Stimulated activated CD4-positive, alpha-beta T cell treated with anti-CD3 and anti-CD28 coated beads, Interleukin-1b, Interleukin-23, amount 100 ng/mL, for 4 hours (primary cell): ENCODE measurements at places on chromosomes 16 and 17.

DNA sequence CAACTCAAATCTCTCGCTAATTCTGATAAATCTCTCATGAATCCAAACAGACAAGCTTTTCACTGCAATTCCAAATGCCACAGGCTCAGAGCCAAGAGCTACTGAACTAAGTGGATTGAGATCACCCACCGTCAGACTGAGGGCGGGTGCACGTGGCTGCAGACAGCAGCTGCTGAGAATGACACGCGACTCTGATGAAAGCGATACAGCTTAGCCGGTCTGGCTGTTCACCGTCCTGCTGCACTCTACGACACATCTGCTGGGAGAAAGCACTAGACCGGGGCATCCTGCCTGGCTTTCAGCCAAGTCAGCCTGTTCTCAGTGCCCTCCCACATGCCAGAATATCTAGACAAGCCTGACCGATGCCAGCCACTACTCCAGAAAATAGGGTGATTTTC lies 42.6 kb downstream of the KLHDC4 start:
- DNase-seq, result no peak

DNA sequence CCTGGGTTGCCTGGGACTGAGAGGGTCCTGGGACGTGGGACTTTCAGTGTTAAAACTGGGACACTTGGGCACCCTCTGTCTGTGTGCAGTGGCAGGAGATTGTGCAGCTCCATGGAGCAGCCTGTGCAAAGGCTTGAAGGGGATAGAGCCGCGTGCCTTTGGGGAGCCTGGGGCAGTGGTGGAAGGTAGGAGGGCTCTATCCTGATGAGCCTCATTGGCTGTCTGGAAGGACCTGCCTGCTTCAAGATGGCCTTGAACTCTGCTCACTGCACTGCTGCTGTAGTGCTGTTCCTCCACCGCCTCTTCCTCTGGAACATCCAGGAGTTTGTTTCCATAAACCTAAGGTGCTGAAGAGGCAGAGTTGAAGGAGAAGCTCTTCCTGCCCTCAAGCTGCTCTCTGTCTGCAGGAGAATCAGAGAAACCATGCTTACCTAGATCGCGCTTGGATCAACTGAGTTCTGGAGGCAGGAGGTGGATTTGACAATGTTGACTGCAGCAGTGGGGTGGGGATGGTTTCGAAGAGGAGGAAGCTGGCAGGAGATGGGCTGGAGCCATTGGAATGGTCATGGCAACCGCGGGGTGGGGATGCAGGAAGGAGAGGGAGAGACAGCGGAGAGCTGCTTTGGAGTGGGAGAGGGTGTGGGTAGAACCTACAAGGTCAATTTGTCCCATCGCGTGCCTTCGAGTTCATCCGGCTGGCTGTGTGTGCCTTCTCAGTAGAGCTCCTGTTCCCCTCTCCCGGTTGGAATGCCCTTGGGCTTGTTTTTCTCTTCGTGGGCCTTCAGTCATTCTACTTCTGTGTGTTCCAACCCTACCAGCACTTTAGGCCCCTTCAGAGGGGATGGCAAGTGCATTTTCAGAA lies 3.7 kb downstream of the RMI2 start:
- DNase-seq, result no peak

GRCh38 chr16:56320056-56320455 lies 105.3 kb downstream of the AMFR start:
- no peak for DNase-seq

GRCh38 chr16:1963806-1964505 lies 670 bp downstream of the RPS2 start:
- DNase-seq, result no peak

DNA sequence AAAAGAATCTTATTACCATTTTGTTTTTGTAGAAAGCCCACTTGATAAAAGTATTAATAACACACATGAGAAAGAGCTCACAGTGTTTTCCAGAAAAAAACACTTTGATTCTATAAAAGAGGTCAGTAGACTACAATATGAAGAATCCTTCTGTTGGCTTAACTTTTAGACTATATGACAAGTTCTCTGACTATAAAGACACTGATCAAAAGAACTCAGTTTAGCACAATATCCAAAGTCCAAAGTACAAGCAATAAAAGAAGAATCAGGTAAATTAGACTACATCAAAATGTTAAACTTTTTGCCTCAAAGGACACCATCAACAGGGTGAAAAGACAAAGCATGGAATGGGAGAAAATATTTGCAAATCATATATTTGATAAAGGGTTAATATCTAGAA lies 11.2 kb upstream of the SMG1 start:
- no peak for DNase-seq

- DNase-seq, result no peak
Measured at GRCh38 chr17:49388692-49389513, 25.8 kb downstream of the PHB1 start.

- DNase-seq, result no peak
Measured at GRCh38 chr17:33131620-33132019, 140.0 kb downstream of the SPACA3 start.

DNA sequence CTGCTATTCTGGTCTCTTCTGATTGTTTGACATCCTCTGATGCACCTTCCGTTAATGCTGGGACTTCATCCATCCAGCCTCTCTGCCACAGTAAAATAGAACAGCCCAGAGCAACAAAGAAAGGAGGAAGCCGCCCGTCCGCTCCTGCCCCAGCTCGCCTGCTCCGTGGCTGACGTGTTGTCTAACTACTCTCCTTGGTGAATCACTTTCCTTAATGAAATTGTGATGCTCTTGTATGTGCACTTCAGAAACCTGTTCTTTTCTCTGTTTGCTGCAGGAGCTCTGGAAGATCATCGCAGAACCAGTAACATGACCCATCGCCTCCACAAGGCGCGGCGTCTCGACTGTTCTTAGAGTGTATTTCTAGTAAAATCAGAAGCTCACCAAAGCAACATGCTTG lies 24.3 kb downstream of the METTL22 start:
- no peak for DNase-seq

DNA sequence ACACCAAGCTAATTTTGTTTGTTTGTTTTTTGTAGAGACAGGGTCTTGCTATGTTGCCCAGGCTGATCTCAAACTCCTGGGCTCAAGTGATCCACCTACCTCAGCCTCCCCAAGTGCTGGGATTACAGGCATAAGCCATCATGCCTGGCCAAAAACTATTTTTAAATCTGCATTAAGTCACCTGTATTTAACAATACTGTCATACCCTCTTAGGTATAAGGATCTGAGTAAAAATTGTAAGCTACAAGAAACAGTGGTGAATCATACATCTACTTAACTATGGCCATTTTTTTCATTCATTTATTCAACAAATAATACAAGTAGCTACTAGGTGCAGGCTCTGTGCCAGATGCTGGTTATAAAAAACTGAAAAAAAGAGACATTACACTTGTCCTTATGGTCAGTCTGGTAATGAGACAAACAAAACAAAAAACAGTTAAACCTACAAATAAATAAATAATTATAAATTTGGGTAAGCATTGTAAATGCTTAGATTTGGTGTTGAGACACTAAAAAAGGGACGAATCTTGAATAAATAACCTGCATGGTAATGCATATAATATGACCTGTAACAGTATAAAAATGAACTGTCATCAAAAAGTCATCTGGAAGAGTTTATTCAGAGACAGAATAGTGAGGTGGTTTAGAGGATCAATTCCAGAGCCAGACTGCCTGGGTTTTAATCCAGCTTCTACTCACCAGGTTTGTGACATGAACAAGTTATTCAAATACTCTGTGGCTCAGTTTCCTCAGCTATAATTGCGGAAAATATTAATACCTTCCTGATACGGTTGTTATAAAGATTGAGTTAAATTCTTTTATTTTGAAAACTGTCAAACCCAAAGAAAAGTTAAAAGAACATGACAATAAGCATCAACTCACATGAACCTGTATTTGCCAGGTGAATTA lies 26.8 kb downstream of the BRIP1 start:
- no peak for DNase-seq

GRCh38 chr17:41717408-41718286 lies 5.5 kb downstream of the GAST start:
- DNase-seq, result no peak

- no peak for DNase-seq
Measured at GRCh38 chr16:68267612-68268405, 3.5 kb downstream of the SLC7A6 start.

DNA sequence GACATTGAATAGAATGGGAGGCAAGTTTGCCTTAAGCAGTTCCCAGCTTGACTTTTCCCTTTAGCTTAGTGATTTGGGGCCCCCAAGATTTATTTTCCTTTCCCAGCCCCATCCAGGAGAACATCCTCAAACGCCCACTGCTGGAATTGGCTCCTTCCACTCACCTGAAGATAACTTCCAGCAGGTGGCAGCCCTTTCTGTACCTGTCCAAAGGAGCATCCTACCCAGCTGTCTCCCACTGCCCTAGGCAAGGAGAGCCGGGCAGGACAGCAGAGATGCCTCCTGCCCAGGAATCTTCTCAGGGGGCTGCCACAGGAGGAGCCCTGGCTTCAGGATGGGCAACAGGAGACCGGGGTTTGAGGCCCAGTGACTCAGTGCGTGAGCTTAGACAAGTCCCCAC lies 6.4 kb downstream of the CACNG5 start:
- DNase-seq, result no peak
